ENCODE measurements at places on chromosomes 2 and 18.

DNA sequence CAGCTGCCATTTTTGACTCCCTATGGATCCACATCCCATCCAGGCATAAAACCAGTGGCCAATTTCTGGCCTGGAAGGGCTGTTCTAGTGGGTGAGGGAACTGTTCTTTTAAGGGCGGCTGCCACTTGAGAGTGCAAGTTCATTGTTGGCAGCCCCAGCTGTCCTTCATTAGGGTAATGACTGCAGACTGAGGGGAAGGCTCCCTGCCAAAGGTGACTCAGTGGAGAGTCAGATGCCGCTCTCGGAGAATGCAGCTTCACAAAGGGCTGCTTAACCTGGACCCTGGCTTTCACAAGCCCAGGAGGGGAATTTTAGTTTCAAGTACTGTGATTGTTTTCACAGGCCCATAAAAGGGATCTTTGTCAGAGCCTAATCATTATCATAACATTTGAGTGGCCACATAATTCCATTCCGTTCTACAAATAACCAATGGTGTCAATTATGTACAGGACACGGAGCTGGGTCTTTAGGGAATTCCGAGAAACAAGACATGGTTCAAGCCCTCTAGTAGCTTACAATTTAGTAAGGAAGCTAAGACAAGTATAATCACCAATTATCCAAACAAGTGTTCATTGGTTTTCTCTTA lies 235.7 kb downstream of the CDCA7 start:
- H3K4me1 ChIP-seq, result no peaks in the 10 kb centered on the region
- H3K27me3 ChIP-seq, result no peaks in the 10 kb centered on the region
- no peaks in the 10 kb centered on the region for H3K36me3 ChIP-seq
- H3K27ac ChIP-seq, result no peak overlapping the region
- no peak for DNase-seq
- H3K4me3 ChIP-seq, result no peak overlapping the region

DNA sequence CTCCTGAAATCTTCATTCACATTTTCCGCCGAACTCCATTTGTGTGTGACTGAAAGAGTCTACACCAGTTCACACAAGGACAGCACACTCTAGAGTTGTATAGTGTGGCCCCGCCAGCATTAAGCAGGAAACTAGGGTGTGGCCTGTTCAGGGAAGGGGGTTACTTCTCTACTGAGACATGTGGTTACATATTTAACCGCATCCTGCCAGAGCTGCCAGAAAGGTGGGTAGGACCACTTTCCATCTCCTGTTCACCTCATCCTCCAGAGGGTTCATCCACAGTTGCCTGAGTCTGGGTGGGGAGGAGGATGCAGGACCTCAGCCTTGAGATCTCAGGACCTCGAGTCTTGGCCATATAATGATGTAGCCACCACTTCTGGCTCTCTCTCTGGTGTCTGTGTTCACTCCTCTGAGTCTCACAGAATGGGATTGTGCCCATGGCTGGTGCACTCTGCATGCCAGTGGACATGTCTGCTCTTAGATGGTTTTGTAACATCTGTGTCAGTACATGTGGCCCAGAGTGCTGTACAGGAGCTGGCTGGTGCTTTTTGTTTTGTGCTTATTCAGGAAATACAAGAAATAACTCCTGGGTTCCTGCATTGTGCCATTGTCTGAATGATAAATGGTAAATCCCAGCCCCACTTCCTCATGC lies 7.7 kb upstream of the SP140L start:
- H3K36me3 ChIP-seq, result no peaks in the 10 kb centered on the region
- H3K27ac ChIP-seq, result no peak overlapping the region
- no peak overlapping the region for H3K4me3 ChIP-seq
- no peak for DNase-seq
- no peaks in the 10 kb centered on the region for H3K4me1 ChIP-seq

- no peak for DNase-seq
- no peaks in the 10 kb centered on the region for H3K36me3 ChIP-seq
- no peaks in the 10 kb centered on the region for H3K27me3 ChIP-seq
- H3K4me3 ChIP-seq, result no peak overlapping the region
These were observed 234.0 kb downstream of the HAUS1 start for GRCh38 chr18:46338205-46338604.

DNA sequence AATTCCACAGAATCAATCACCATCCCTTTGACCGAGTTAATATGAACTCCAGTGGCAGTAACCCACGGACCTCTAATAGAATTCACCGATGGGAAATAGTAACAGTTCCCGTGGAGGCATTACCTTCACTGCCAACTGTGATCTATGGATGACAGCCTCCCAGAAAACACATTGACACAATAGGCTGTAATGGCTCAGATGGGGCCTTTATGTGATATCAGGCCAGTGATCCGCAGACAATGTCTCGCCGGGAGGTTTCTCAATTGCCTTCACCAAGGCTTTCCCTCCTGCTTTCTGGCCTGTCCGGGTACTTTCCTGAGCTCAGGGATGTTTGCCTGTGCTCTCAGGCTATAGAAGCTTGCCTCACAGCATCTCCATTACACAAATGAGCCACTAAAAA lies 34.4 kb upstream of the KLF7 start:
- H3K27me3 ChIP-seq, result no peaks in the 10 kb centered on the region
- no peak for DNase-seq
- no peak overlapping the region for H3K4me3 ChIP-seq
- peaks cover 6% of the 10 kb centered on the region for H3K4me1 ChIP-seq

- H3K4me1 ChIP-seq, result no peaks in the 10 kb centered on the region
- no peaks in the 10 kb centered on the region for H3K27me3 ChIP-seq
- no peak for DNase-seq
- no peak overlapping the region for H3K4me3 ChIP-seq
These were observed 88.3 kb downstream of the RAPH1 start for GRCh38 chr2:203446780-203447179.

- H3K27me3 ChIP-seq, result no peaks in the 10 kb centered on the region
- no peak overlapping the region for H3K4me3 ChIP-seq
- no peaks in the 10 kb centered on the region for H3K4me1 ChIP-seq
- no peaks in the 10 kb centered on the region for H3K36me3 ChIP-seq
- no peak overlapping the region for H3K27ac ChIP-seq
These were observed 168.7 kb upstream of the GULP1 start for GRCh38 chr2:188122985-188123384.

- no peaks in the 10 kb centered on the region for H3K36me3 ChIP-seq
- H3K27ac ChIP-seq, result peak overlapping the region; percentile 22
- peak; percentile 79 for DNase-seq
- no peak overlapping the region for H3K4me3 ChIP-seq
- no peaks in the 10 kb centered on the region for H3K27me3 ChIP-seq
These were observed 95.9 kb upstream of the SPTBN1 start for GRCh38 chr2:54360055-54360792.

All from testis (tissue), 5 donors.